ENCODE measurements at places on chromosomes 3 and 15. TPM values are rescaled to one million over a fixed set of nuclear protein-coding genes. Genes with fewer than 3 reads are reported as not detected.

EIF2B5 gene
- 24.1 TPM for polyA plus RNA-seq

ZNF80 gene
- not detected for polyA plus RNA-seq

DNA sequence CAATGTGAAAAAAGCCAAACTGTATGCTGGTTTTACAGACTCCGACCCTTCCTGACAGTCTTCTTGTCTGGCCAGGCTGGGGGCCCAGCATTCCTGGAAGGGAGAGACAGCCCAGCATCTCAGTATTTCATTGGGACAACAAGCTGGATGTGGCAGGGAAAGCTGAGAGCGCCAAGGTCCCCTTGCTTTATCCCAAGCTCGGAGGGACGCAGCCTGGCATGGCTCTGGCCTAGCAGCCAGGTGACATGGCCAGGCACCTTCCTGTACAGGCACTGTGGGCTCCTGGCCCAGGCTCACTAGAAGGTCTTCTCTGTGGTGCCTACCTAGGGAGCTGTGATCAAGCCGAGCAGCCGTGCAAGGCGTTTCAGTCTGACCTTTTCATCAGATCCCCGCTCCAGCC lies 33.0 kb downstream of the UMPS start:
- no peak for DNase-seq

- peak; percentile 17 for DNase-seq
These were observed 44.4 kb downstream of the PCOLCE2 start for GRCh38 chr3:142844339-142844977.

DNA sequence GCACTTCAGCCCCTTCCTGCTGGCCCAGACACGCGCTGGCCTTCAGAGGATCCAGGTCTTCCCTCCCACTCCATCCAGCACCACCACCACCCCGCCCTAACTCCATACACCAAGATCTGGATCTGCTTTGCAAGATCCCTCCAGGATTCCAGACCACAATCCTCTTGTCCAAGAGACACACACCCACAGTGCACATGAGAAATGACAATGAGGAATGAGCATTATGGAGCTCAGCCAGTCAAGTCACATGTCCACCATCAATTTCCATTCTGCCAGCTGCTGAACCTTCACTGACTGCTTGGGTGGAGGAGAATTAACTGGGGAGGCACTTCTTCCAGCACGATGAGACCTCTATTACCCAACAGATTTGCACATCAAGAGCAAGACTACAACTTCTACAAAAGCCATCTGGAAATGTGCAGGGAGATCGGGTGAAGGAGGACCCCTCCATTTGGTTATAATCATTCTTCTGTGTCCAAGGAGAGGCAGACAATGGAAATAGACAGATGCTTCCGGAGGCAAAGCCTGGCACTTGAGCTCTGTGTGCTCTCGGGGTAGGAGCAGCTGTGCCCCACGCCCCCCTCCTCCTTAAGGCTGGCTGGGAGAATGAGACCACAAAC lies 12.3 kb upstream of the SPATA12 start:
- DNase-seq = no peak

- DNase-seq = peak; percentile 76
These were observed 565.9 kb downstream of the PDCD6IP start for GRCh38 chr3:34364335-34364734.

DNA sequence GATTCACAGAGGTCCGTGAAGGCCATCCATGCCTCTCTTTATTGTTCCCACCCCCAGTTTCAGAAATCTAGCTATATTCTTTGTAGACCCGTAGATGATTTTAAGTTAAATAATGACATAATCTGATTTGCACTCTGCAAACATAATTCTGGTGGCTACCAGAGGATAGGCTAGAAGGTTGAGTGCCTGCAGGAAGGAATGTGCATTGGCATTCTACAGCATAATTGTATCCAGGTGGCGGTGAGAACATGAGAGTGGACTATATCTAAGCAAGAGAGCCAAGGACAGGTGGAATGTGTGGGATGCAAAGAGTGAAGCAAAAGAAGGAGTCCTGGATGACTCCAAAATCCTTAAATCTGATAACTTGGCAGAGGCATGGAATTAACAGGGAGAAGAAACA lies 298.5 kb upstream of the MME start:
- DNase-seq = no peak

DNA sequence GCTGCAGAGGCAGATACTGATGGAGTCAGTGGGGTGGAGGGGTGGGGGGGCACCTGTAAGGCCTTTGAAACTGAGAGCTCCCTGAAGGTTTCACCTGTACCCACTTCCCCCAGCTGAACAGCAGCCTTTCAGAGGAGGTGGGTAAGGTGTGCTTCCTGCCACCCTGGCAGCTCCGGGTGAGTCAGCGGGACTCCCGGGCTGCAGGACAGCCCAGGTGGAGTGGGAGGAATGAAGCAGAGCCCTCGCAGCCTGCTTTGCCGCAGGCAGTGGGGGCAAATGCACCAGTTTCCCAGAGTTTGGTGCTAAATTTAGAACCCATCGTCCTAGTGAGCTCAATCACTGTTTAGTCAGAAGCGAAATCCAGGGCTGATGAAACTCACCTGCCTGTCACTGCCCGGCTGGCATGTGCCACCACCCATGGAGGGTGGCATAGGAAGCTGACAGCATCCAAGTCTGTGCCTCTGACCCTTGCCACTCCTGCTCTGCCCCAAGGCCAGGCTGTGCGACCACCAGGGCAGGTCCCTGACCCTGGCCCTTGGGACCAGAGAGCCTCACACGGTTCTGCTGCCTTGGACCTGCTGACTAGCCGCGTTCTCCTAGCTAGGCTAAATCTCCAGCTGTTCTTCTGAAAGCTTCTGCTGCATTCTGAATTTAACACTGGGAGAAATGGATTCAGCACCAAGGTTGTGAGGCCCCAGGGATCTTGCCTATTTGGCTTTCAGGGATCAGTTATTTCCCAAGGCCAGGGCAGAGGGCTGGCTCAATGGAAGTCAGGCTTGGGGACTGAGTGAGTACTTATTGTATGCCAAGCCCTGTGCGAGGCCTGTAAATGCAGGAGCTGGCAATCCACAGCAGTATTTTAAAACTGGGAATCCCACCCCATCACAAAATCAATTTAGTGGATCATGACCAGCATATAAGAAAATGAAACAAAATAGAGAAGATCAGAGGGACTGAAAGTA lies 67.3 kb upstream of the RASGRF1 start:
- no peak for DNase-seq

GRCh38 chr15:59616379-59616778 lies 4.8 kb downstream of the GCNT3 start:
- no peak for DNase-seq

GRCh38 chr15:35427091-35427490 lies 118.9 kb downstream of the DPH6 start:
- no peak for DNase-seq

- DNase-seq = no peak
These were observed 63.8 kb downstream of the MRPL46 start for GRCh38 chr15:88403351-88403791.
